ENCODE measurements at places on chromosomes 3 and 15.
A peak's percentile ranks its signal among the peaks of the same experiment; 100 is the strongest.

- no peak for DNase-seq
Observed at GRCh38 chr3:12982619-12983101, 90.6 kb downstream of the IQSEC1 start.

- no peak for DNase-seq
Observed at GRCh38 chr15:25727116-25727515, 136.0 kb downstream of the ATP10A start.

DNA sequence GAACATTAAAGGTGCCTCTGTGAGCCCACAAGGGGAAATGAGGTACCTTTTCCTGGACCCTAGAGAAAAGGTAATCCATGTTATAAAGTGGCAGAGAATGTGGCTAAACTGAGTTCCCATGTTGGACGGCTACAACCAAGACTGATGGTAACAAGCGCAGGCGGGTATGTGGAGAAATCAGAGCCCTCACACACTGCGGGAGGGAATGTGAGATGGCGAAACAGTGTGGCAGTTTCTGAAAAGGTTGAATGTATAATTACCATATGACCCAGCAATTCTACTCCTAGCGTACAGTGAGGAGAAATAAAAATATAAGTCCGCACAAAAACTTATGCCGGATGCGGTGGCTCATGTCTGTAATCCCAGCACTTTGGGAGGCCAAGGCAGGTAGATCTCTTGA, 24.1 kb upstream of the SHISA5 start:
- DNase-seq: no peak

DNA sequence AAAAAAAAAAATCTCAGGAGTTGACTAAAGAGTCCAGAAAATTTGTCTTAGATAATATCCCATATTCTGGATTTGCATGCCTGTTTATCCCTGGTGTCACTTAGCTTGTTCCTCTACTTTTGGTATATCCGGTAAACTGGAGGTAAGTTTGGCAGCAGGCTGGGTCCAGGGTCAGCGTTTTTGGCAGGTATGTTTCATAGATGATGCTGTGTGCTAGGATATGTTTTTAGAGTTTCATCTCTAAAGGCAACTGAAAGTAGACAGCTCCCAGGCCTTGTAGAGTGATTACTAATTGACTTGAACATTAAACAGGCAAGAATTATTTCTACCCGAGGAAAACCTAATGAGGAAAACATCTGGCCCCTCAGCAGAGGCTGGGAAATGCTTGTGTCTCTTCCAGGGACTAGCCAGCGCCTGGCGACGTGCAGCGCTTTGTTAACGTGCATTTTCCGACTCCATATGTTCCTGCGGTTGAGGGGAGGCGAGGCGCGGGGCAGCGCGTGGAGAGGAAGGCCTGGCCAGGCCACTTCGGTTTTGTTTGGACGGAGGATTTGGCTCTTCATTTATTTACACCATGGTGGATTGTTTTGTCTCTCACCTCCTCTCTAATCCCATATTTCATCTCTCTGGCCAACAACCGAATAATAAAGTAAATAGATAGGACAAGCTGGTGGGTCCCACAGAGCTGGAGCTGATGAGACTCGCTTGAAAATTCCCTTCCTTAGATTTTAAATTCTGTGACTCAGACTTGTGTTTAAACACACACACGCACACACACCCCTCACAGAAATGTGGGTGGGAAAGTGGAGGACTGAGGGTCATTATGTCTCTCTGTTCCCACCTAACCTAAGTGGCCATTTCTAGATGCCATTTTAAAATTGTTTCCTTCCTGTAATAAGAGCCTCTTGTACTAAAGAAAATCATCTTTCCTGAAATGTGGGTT, 65.3 kb downstream of the ASB7 start:
- DNase-seq: no peak

- DNase-seq: no peak
Observed at GRCh38 chr3:169965562-169966427, 812 bp upstream of the SEC62 start.

- DNase-seq: no peak
Observed at GRCh38 chr3:68666429-68667136, 265.8 kb downstream of the TAFA4 start.

- no peak for DNase-seq
Observed at GRCh38 chr3:157145606-157146322, 14.2 kb downstream of the CCNL1 start.

GRCh38 chr3:46228260-46229242, 13.7 kb upstream of the CCR3 start:
- peak; percentile 66 for DNase-seq

DNA sequence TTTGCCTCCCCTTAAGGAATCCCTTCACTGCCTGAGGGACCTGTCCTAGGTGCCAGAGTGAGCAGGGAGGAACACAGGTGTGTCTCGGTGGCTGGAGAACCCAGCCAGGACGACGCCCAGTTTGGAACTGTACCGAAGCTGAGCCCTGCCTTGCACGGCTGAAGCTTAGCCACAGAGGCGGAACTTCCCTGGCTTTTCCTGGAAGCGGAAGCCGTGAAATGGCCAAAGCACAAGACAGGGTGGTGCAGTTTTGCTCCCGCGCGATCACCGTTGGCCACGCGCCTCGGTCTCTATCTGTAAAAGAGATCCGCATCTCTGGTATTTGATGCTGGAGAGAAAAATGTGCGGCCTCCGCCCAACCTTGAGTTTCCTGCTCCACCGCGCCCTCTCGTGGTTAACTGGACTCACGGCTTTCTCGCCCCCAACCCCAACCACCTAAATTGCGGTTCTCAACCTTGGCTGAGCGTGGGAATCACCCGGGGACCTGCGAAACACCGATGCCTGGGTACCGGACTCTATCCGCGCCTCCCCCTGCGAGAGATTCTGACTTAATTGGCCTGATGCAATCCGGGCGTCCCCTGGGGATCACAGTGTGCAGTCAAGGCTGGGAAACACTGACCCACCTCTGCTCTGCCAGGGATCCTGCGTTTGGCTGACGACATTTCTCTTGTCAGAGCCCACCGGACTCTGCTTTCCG, 70.7 kb upstream of the ABHD2 start:
- DNase-seq: peak; percentile 94

DNA sequence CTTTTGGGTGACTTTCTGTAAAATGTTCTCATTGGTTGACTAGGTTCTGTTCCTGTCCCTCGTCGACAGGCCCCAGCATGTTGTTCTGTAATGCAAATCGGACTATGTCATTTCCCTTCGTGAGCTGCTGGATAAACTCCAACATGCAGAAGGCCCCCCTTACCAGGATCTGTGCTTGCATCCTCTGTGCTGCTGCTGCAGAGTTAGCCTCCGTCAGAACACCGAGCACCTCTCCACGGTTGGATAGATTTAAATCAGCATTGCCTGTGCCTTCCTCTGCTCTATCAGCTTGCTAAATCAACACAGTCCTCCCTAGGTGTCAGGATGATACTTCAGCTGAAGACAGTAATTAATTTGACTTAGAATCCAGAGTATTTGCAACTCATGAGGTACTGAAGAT, 12.7 kb upstream of the MINDY4B start:
- DNase-seq: no peak

GRCh38 chr3:194508491-194509453, 22.0 kb upstream of the ATP13A3 start:
- DNase-seq: peak; percentile 32

GRCh38 chr15:93982226-93982727, 249.1 kb upstream of the MCTP2 start:
- no peak for DNase-seq

All from KBM-7 (cell line).